CD4-positive, alpha-beta T cell treated with Interleukin-2 at 100 ng/mL for 4 hours (primary cell): ENCODE measurements at places on chromosomes 2 and 18.

DNA sequence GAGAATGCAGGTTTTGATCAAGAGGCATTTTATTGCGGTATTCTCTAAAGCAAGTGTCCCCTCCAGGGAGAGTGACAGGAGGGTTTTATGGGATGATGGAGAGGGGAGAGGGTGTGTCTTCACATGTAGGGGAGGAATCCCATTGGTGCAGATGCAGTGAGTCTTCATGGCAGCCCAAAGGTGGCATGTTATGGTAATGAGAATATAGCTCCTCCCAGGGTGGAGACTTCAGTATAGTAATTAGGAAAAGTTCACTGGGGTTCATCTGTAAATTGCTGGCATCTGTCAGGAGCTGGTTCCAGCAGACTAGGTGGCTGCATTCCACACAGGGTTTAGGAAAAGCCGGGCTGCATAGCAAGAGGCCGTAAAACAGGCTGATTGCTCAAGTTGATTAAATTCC, 230.7 kb upstream of the CCDC68 start:
- no peak for DNase-seq

- no peak for DNase-seq
Measured at GRCh38 chr18:62545098-62545497, 22.3 kb downstream of the ZCCHC2 start.

GRCh38 chr18:27599202-27599829, 414.2 kb upstream of the CHST9 start:
- peak; percentile 8 for DNase-seq

DNA sequence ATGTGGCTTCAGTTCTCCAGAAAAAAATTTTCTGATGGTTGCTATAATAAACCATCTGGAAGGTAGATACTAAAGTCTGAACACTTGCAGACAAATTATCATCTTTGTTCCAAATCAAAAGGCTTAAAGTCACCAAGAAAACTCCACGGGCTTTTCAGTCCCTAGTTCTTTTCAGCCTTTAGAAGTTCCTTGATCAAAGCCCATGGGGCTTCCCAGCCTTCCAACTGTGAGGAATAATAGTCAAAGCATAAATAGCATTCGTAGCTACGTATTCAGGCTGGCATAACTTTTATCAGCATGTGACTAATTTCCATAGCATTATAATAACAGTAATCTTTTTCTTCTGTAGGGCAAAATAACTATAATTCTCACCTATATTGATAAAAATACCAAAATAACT, 13.9 kb downstream of the SCG2 start:
- DNase-seq, result no peak

DNA sequence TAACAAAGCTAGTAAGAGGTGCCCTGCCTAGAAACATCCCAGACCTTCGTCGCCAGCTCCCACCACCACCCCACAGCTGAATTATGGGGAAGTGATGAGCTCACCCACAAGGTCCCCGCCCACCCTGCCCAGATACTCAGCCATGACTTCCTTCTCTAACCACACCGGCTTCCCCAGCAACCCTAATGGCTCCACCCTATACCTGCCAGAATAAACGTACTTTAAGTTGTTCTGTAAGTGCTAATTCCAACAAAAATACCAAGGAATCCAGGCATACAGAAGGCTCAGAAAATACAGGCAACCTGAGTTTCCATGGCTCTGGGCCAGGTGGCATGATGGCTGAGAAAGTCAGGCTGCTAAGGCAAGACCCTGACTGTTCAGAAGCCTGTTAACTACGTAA, 39.1 kb downstream of the TMEM163 start:
- peak; percentile 45 for DNase-seq

DNA sequence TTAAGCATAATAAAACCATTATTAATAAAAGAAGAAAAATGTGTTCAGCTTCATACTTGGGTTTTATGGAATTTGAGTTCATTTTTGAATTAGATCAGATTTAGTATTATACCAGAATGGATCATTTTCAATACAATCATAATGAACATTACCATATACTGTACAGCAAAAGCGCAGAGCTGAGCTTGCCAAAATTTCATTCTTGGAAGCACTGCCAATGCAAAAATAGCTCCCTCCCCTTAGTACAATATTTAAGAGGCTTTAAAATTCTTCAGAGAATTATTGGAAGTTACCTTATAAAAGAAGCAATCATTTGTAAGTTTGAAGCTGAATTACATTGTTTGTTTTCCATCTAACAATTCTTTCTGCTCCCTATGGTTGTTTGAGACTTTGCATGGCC, 938.1 kb upstream of the SLC39A10 start:
- no peak for DNase-seq

GRCh38 chr2:675460-675859, 1.7 kb downstream of the TMEM18 start:
- DNase-seq, result no peak

- DNase-seq, result no peak
Measured at GRCh38 chr18:31566576-31567306, 24.9 kb upstream of the TTR start.

DNA sequence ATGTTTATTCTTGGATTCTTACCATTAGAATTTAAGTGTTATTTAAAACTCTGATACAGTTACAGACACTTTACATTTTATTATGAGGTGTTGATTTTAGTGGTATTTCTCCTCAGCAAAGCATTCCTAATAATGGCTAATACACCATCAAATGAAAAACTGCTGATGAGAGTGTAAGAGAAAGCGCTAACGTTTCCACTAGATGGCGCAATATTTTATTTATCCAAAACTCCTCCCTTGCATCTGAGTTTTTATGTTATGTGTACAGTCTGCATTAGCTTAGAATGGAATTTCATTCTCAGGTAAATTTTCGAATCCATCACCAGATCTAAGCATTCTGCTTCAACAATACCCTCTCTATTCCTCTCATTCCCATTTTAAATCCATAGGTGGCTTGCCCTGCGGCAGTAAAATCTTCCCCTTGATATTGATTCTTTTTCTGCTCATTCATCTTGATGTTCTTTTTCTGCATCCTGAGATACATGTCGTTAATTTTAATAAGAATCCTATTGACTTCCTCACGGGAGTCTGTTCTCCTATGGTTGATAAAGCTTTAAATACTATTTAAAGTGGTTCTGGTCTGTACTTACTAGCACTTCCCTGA, 53.9 kb downstream of the PRKRA start:
- DNase-seq, result peak; percentile 62
